ENCODE measurements at places on chromosomes 12 and 14. TPM values are rescaled to one million over a fixed set of nuclear protein-coding genes. Genes with fewer than 3 reads are reported as not detected.

The A2M gene
- total RNA-seq, result not detected

- no peak for DNase-seq
Measured at GRCh38 chr14:90593254-90594040, 196.6 kb downstream of the CALM1 start.

- DNase-seq, result no peak
Measured at GRCh38 chr12:19546611-19547162, 107.4 kb downstream of the AEBP2 start.

DNA sequence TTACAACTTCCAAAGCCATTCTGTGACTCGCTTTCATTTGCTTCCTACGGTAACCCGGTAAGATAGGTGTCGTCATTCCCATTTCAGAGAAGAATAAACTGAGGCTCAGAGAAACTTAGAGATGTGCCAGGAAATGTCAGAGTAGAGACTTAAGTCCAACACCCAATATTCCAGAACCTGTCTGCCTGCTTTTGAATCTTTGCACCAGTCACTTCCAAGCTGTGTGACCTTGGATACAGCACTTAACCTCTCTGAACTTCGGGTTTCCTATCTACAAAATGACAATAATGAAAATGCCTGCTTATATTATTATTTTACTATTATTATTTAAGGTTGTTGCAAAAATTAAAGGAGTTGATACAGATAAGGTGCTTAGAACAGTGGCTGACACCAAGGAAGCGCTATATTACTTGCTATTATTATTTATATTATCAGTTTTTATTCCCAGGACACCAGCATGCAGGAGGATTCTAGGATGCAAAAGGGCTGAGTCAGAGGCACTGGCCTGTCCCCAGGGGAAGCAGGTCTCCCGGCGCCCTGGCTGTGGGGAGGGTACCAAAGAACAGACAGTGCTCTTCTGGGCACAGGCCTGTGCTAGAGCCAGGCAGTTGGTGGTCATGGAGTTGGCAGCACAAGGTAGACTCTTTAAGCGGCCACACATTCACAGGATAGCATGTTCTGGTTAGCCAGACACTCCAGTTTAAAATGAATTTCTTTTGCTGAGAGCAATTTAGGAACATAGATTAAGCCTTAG, 5.4 kb downstream of the HSPB8 start:
- no peak for DNase-seq

The GZMB gene
- total RNA-seq, result 12.6 TPM

DNA sequence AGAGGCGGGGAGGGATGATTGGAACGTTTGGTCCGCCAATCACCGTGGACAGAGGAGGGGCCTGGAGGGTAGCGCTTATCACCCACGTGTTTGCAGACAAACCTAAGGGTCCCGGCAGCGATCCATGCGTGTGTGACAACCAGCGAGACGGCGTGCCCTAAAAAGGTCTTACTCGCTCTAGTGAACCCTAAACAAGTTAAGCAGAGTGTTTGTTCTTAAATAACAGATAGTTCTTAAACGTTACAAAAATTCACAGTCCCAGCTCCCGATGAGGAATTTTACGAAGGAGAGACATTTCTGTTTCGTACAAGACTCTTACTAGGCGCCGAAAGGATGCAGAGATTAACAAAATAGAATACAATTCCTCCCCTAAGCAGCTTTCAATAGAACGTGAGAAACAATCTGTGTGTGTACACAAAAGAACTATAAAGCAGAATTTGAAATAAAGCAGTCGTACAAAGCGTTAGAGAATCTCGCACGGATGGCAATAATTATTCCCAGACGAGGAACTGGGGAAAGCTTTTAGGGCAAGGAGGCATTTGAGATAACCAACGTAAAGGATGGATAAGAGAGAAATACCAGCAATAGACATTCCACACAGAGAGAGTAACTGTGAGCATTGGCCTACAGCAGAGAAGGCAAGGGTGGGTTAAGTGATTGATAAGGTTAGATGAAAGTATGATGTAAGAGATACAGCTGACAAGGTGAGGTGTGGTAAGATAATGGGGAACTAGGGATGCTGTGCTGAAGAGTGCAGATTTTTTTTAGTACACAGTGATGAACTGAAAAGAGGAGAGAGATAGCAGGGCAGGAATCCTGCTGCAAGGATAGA, 831 bp upstream of the RPS6KA5 start:
- DNase-seq, result no peak

- DNase-seq, result no peak
Measured at GRCh38 chr12:68056300-68056699, 67.1 kb downstream of the IFNG-AS1 start.

The PRR4 gene
- 3.5 TPM for total RNA-seq

GRCh38 chr12:27229367-27229766, 14.7 kb upstream of the STK38L start:
- DNase-seq, result no peak

DNA sequence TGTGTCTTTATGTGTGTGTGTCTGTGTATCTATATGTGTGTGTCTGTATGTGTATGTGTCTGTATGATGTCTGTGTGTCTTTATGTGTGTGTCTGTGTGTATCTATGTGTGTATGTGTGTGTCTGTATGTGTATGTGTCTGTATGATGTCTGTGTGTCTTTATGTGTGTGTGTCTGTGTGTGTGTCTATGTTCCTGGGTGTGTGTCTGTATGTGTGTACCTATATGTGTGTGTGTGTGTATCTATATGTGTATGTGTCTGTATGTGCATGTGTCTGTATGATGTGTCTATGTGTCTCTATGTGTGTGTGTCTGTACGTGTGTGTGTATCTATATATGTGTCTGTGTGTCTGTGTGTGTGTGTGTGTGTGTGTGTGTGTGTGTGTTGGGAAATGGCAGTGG, 19.0 kb upstream of the CD9 start:
- DNase-seq, result no peak

The RNASE2 gene
- not detected for total RNA-seq

DNA sequence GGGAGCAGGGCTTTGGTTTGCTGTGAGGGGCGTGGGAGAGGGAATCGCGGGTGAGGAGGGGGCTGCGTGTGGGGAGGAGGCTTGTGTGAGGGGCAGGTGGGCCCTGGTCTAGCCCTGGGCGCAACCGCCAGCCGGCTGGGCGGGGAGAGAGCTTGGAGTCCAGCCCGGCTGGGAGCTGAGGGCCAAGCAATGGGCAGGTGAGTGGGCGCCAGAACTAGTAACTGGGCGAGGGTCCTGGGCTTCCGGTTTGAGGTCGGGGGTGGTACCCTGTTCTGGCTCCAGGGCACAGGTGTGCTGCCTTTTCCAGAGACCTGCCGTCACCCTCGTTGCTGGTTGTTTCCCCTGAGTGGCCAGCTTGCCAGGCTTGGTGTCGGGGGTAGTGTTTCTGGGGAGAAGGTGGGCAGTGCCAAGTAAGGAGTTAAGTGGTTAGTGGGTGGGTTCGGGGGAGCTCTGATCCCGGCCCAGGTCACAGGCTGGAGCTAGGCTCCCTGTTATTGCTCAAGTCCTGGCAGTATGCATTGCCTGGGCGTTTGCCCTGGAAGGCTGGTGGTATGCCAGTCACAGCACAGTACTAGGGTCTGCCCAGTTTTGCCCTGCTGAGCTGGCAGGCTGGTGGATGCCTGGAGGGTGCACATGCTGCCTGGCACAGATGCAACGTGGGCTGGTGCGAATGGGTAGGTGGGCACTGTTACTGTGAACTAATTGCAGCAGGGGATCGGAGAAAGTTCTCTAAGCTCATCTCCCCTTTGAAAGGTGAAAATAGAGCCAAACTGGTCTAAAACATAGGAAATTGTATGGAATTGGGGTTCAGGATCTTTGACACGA, 683 bp downstream of the CIPC start:
- DNase-seq, result no peak

The HOXC11 gene
- total RNA-seq, result not detected

DNA sequence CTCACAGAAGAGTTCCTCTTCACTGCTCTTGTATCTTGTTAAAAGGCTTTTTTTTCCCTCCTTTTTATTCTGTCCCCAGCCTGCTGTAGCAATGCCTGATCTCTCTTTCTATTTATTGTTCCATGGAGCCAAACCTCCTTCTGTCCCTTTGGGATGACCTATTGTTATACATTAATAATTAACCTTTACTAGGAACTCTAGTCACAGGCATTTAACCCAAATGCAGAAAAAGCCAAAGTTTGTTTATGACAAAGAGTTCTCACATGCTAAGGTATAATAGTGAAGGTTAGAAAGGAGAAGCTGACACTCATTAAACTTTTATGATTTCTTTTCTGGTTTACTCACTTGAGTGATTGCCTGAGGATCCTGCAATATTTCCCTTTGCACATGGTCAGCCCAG, 535.8 kb downstream of the NRXN3 start:
- no peak for DNase-seq

The NTF3 gene
- not detected for total RNA-seq

DNA sequence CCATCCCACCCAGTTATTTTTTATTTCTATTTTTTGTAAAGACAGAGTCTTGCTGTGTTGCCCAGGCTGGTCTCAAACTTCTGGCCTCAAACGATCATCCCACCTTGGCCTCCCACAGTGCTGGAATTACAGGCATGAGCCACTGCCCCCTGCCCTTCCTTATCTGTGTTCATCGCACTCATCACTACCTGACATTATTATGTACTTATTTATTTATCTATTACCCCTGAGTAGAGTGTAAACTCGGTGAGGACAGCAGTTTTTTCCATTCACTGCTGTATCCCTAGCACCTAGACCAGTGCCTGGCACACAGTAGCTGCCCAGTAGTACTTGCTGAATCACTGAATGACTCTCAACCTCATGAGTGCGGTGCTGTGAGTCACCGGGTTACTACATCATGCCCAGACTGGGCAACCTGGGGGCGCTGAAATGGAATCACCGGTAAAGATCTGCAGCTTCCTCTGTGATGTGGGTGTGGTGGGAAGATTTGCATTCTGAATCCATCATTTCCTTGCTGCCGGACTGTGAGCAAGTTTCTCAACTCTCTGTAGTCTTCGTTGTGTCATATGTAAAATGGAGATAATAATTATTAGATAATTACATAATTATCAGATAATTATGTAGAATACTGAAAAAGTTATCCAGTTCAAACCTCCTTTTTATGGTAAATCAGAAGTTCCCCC, 81.9 kb upstream of the USP44 start:
- DNase-seq, result no peak

- DNase-seq, result peak; percentile 50
Measured at GRCh38 chr14:50000380-50001150, 107.7 kb downstream of the ARF6 start.

- peak; percentile 54 for DNase-seq
Measured at GRCh38 chr12:57124261-57124877, 3.9 kb upstream of the LRP1 start.

DNA sequence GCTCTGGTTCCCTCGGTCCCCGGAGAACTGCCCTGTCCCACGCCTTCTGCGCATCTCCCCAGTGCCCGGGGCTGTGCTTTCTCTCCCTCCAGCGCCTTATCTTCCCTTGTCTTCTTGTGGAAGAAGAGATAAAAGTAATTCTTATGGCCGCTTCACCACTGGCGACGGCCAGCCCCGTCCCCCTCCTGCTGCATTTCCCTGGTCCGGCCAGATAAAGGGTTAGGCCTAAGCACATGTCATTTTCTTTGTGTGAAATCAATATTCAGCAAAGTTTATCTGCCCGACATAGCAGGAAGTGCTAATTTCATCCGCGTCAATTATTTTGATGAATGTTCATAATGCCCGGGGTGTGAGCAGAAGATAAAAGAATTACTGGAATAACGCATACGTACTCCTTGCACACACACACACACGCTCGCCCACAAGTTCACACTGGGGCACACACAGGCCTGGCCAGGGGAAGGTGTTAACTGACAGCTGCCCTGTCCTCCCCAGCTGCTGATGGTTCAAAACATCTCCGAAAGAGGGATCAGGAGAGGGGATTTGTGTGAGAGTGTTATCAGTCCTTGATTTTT, 177.7 kb upstream of the LHX5 start:
- no peak for DNase-seq

- no peak for DNase-seq
Measured at GRCh38 chr12:119008691-119009221, 27.4 kb downstream of the SRRM4 start.

The IL23A gene
- total RNA-seq, result 27.6 TPM

GRCh38 chr12:269191-269590, 6.6 kb upstream of the SLC6A13 start:
- DNase-seq, result no peak

- no peak for DNase-seq
Measured at GRCh38 chr12:131226345-131227265, 272.9 kb downstream of the ADGRD1 start.

GRCh38 chr14:54857830-54858269, 44.8 kb downstream of the GCH1 start:
- no peak for DNase-seq
